ENCODE measurements at places on chromosomes 2 and 18.

DNA sequence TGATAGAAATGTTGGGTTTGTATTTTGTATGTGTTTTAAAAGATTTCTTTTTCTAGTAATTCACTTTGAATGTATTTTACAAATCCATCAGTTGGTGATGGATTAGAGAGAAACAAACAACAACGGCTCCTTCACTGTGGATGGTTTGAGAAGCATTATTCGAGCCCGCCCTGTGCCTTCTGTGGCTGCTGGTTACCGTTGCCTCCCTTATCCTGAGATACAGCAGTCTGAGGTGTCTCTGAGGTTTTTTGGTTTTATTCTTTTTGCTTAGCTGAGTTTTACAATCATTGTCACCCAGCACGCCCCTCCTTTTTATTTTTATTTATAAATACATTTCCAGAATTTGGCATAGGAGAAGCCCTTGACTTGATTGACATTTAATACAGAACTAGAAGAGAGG is 168.3 kb downstream of the BABAM2 start:
- no peak for DNase-seq

- DNase-seq = no peak
These were observed 13.5 kb downstream of the ESPNL start for GRCh38 chr2:238113611-238114010.

GRCh38 chr2:69200107-69200520 is 186.9 kb downstream of the GFPT1 start:
- no peak for DNase-seq

DNA sequence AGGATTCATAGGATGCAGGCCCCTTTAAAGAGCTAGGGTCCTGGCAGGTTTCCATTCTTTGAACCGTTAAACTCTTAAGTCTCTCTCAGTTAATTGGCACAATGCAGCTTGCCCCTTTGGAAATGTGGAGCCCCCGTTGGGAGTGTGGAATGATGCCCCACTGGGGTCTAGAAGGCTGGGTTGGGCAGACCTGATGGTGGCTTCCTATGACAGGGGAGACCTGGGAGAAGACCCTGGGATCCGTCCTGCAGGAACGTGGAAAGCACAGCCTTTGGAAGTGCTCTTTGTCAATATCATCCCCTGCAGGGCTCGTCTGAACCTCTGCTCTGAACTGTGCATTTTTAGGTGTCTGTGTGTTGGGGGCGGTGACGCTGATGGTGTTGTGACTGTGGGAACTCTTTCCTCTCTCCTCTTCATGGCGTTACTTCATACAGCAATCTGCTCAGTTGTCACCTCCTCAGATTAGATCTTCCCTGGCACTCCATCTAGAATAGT is 190.6 kb downstream of the MYCN start:
- DNase-seq = no peak

GRCh38 chr2:20065885-20066602 is 14.6 kb upstream of the LAPTM4A start:
- DNase-seq = peak; percentile 89

DNA sequence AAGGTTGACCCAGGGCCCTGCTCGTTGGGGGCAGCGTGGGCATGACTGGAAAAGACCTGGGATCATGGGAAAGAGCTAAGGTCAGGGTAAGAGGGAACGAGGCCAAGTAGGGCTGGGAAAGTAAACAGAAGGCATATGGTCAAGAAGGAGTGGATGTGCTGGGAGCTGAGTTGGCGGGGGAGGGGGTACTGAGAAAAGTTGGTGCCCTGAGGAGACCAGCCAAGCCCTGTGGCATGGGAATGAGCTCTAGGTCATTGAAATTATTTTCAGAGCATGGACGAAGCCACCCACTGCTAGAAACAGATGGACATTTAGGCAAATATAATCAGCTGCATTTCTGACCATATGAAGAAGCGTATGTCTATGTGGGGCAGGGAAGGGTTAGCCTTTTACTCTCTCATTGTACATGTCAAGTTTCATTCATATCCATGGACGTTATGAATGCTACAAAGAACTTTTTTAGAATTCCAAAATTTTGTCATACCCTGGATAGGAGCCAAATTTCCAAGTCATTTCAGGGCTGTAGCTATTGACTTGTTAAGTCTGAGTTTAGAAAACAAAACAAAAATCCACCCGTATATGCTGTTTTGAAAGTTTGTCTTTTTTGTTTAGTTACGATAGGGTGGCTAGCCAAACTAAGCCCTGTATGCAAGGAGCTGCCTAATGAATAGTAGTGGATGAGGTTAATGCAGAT is 19.1 kb downstream of the MAPRE2 start:
- no peak for DNase-seq

DNA sequence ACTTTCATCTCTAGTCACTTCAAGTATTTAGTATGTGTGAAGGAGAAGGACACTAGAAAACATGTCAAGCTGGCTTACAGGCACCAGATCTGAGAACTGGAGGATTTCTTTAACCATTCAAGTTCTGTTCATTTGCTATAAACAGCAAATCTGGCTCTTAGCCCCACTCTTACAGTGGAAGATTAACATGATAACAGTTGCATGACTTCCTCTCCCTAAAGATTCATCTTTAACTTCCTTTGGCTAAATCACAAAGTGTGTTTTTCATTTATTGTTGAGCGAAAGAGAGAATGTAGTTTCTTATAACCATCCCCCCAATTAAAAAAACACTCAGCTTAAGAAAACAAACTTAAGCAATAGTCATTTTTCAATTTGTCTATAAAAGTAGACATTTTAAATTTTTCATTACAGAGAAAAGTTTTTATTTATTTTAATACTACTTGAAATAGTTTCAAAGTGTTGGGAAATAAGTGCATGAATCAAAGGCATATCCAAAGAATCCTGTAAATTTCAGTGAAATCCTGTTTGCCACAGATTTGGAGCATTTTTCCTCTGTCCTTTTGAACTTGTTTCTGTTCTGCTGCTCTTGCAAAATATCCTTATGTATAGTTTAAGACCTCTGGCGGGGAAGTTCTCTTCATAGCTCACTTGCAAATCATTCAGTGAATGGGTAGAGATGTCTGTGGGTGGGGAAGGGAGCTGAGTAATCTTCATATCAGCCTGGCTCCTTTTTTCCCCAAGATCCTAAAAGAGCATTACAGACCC is 241.0 kb upstream of the RBBP8 start:
- DNase-seq = no peak

All from renal cortical epithelial cell (primary cell).